ENCODE measurements at places on chromosomes 2 and 18.

DNA sequence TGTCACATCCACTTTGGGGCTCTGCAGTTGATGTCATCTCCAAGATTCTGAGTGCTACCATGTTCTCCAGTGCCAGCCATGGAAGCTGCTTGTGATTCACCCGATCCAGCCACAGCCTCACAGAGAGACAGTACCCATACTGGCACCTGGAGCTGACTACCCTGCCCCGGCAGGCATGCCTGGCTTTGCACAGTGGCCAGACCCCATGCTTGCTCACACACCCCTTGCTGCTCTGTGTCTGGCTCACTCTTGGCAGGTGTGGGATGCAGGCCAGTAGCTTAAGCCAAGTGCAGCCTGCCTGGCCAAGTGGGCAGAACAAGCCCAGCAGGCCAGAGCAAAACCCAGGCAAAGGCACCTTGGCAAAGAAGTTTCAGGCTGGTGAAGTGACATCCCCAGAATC is 828.4 kb upstream of the VRK2 start:
- no peak for DNase-seq

GRCh38 chr2:234355021-234355720 is 141.7 kb downstream of the ARL4C start:
- no peak for DNase-seq

DNA sequence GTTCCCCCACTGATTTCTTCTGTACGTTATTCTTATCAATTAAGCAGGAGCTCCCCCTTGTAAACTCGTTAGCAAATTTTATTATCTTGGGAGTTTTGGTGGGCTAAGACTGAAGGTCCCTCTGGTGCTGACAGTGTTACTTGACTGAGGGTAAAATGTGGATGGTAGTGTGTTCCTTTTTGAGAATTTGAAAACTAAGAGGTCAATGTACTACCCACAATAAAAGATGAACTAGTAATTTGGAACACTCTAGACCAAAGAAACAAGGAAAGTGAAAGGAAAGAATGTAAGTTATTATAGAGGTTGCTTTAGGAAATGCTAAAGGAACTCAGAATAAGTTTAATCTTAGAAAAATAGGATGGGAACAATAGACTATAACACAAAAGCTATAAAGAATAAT is 35.1 kb downstream of the YWHAQ start:
- DNase-seq = no peak

GRCh38 chr18:28514699-28515098 is 337.8 kb upstream of the CDH2 start:
- no peak for DNase-seq

DNA sequence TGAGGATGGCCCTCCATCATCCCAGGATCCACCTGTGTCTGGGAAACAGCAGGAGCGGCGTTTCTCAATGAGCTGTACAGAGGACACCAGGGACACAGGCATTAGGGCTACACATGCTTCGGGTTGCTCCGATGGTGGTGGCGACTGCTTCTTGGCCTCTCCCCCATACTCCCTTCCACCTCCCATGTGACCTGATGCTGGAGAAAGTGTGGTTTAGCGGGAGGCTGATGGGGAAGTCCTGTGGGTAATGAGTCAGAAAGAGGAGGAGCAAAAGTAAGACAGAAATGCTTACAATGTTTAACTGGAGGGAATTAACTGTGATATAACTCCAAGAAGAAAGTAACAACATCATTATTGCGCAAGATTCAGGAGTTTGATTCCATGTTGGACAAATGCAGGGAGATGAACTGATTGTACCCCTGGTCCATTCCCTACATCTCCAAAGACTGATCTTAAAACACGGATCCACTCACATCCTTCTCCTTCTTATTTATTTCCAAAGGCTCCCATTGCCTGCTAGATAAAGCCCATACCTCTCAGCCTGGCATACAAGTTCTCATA is 186.6 kb downstream of the NRP2 start:
- DNase-seq = no peak

- DNase-seq = no peak
Observed at GRCh38 chr2:105438104-105438929, 39.5 kb upstream of the FHL2 start.

- DNase-seq = no peak
Observed at GRCh38 chr2:235754357-235755207, 260.7 kb downstream of the AGAP1 start.

DNA sequence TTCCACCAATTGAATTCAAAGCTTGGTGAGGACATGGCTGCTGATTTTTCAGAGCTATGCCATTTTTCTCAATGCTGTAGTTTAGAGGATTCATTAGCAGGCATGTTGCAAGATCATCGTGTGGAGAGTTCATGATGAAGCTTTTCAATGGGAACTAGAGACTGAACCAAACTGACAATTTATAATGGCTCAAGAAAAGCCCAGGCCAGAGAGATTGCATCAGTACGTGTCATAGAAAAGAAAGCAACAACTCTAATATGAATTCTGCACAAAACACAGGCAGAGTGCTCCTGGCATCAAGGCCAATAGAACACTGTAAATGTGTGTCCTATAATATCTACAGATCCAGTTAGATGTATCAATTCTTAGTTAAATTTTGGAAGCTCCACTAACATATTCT is 477.6 kb downstream of the LRP1B start:
- DNase-seq = no peak

DNA sequence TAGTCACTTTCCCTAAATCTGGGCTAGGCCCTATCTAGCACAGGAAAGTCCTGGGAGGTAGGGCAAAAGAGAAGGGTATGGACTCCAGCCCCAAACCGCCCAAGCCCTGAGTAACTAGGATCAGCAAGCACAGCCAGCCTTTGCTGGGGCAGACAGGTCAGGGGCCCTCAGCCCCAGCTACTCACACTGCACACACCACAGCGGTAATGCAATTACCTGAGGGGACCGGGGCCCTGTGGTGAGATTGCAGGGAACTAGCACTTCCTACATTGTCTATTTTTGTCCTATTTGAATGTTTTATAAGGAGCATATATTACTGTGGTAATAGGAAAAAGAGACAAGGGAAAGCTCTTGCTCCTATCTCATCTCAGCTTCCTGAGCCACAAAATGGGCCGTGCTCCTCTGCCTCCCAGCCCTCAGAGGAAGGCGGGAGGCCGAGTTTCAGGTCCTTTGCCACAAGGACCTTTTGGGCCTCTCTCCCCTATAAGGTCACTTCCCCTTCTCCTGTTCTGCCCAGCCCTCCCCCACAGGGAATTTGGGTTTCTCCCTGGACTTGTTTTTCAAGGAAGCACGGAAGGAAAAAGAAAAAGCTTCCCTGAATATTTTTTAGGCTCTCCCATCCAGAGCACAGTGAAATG is 20.5 kb downstream of the RAB11FIP5 start:
- no peak for DNase-seq

Data from activated naive CD4-positive, alpha-beta T cell (primary cell).